ENCODE measurements at places on chromosomes 4 and X.

GRCh38 chrX:9829308-9830267, 43.4 kb downstream of the SHROOM2 start:
- no peak for DNase-seq

GRCh38 chr4:168610911-168611530, 114.2 kb downstream of the PALLD start:
- DNase-seq: no peak

DNA sequence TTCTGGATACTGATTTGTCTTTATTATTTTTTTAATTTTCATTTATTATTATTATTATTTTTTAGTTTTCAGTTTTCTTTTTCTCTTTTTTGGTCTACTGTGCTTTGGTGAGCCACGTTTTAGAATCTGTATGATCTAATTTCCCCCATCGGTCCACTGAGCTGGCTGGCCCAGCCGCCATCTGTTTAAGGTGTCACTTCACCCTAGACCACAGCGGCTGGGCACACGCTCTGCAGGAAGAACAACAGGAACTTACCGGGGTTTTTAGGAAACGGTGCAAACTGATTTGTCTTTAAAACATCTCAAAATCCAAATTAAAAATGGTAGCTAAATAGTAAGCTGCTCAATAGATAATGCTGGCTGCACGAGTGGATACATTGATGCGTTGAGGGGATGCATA, 48.8 kb upstream of the AMOT start:
- no peak for DNase-seq

DNA sequence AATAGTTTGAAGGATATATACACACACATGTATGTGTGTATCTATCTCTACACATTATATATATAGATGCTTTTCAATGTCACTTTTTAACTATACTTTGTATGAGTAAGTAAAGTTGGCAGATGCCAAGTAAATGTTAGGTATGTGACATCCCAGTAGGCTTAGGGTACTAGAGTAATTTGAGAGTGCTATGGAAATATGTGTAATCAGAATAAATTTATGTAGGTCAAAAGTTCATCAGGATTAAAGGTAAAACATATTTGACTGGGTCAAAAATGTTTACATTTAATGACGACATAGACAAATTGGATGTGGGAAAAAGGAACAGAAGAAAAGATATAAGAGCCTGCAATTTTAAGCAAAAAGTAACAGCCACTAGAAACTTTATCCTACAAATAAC, 588.8 kb downstream of the ANKRD50 start:
- no peak for DNase-seq

DNA sequence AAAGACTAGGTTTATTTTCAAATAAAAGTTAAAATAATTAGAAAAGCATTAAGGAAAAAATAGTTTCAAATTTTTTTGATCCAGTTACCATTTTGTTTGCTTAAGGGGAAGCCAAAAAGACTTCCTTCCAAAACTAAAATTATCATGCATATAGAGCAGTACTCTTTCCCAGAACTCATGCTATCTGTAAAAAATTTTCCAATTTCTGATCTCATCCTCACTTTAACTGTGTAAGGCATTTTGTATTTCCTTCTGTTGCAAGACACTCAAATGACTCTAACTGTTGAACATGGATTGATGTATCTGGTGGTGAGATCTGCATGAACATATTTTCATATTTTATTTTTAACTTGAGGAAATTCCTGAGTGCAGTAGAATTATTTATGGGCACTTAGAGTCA, 150.1 kb downstream of the ADAM29 start:
- no peak for DNase-seq

- DNase-seq: no peak
These were observed 1.4 kb downstream of the AMMECR1 start for GRCh38 chrX:110316351-110317060.

- DNase-seq: no peak
These were observed 79.2 kb upstream of the C4orf54 start for GRCh38 chr4:99736846-99737245.

DNA sequence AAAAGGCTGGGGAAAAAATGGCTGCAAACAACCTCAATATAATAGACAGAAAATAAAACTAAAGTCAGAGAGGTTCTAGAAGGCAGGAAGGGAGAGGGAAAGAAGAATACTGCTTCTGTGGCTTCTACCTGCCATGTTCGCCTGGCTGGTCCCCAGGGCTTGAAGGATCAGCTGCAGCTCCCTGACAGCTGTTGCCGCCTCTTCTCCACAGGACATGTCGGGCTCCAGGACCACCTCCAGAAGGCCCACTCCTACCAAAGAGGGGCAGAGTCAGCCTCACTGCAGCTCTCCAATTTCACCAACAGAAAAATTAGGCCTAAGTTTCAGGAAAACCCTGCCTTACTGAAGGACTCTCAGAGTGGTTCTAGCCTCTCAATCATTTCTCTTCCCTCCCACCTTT, 44.9 kb downstream of the GATB start:
- no peak for DNase-seq

DNA sequence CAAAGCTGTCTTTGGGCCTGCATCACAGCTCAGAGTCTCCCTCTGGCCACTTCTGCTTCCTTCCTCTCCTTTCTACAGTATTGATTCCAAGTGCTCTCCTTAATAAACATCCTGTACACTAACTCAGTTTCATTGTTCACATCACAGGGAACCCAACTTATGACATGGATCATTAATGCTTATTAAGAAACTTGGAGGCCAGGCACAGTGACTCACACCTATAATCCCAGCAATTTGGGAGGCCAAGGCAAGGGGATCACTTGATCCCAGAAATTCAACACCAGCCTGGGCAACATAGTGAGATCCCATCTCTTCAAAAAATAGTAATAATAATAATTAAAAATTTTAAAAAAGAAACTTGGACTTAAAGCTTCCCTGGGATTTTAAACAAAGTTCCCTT, 89.2 kb upstream of the EFHC2 start:
- DNase-seq: peak; percentile 27

GRCh38 chr4:73445383-73446335, 9.6 kb downstream of the AFP start:
- no peak for DNase-seq

DNA sequence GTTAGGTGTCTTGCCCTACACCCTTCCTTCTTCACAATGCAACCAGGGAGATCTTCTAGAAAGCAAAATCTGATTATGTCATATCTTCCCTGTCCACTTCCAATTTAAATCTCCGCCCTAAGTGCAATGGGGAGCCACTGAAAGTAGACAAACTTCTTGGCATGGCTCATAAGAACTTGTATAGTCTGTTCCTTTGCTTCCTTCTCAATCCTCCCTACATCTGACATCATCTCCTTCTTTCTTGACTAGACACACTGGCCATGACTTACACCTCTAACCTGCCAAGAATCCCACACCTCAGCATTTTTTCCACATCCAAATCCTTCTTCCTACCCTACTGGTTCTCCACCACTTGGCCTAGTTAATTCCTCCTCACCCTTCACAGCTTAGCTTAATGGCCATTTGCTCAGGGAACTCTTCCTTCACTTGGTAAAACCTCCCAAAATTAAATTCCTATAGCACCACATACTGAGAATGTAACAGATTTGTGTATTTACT, 55.1 kb downstream of the NCAPG start:
- DNase-seq: no peak

DNA sequence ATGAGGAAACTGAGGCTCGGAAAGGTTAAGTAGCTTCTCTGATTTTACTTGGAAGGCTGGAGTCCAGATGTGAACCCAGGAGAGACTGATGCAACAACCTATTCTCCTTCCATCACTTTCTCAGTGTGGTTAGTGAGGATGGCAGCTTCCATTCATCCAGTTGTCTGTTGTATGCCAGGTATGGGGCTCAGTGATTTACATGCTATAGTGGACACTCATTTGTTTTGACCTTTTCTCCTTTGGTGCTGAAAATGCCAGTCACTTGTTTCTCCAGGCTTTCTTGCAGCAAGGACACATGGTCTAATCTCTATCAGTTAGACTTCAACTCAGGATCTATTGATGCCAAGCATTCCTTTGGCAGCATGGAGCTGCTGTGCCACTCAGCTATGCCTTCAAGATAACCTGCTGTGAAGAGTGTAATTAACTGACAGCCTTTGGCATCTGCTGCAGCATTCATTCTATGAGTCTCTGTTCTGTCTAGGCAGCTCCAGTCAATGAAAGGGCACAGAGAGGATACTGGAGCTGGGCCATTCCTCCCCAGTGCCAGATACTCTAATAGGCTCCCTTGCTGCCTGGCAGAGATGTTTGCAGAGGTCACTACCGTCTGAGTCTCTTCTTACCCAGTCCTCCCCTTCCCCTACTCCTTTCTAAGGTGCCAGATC, 11.0 kb upstream of the CWH43 start:
- no peak for DNase-seq

DNA sequence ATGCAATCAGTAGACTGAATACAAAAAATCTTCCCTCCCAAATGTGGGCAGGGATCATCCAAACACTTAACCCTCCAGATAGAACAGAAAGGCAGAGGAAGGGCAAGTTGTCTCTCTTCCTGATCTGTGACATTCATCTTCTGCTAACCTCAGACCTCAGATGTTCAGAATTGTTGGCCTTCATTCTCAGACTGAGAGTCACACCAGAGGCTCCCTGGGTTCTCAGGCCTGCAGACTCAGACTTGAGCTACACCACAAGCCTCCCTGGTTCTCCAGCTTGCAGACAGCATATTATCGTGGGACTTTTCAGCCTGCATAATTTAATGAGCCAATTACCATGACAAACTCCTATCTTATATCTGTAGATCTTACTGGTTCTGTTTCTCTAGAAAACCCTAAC, 1471.6 kb upstream of the ADGRL3 start:
- no peak for DNase-seq

DNA sequence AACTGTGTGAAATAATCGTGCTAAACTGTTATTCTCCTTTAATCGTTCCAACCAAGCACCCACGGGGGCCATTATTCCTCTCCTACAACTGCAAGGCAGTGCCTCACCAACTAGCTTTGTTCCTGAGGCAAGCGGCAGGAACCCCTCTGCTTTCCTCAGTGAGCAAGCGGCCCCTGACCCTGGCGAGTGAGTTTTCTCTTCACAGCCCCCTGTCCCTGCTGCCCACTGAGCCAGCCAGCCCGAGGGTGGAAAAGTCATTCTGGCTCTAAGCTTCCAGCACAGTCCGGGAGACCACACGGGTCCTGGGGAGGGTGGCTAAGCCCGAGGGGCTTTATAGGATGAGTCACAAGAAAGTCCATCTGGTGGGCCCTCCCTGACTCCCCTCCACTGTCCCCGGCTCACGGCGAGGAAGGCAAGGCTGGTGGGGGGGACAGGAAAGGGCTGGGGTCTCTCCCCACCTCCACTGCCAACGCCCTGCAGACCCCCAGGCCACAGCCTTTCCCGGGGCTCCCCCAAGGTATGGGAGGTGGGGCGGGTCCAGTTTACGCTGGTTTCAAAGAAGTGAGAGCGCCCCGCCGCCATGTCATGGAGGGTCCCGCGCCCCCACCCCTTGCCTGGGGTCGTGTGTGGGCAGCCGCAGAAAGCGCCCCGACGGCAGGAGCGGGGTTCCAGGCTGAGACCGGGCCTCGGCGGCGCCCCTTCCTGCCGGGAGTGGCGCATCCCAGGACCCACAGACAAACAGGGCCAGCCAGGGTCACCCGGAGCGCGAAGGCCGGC, 45.0 kb downstream of the CPLX1 start:
- DNase-seq: no peak

DNA sequence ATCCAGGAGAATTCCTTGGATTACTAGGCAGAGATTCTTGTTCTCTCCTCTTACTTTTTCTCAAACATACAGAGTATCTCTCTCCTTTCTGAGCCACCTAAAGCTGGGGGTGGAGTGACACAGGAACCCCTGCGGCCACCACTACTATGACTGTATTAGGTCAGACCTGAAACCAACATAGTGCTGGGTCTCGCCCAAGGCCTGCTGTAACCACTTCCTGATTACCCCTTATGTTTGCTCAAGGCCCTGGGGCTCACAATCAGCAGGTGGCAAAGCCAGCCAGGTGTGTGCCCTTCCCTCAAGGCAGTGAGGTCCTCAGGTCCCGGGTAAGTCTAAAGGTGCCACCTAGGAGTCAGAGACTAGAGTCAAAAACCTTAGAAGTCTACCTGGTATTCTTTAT, 166.4 kb downstream of the PARM1 start:
- DNase-seq: no peak

- no peak for DNase-seq
These were observed 260.5 kb downstream of the IQCM start for GRCh38 chr4:149555146-149555545.

- DNase-seq: no peak
These were observed 1.3 kb upstream of the FGA start for GRCh38 chr4:154591890-154592289.

GRCh38 chr4:174357321-174357720, 73.6 kb downstream of the CEP44 start:
- no peak for DNase-seq

GRCh38 chrX:72394518-72395170, 88.9 kb upstream of the CITED1 start:
- no peak for DNase-seq

DNA sequence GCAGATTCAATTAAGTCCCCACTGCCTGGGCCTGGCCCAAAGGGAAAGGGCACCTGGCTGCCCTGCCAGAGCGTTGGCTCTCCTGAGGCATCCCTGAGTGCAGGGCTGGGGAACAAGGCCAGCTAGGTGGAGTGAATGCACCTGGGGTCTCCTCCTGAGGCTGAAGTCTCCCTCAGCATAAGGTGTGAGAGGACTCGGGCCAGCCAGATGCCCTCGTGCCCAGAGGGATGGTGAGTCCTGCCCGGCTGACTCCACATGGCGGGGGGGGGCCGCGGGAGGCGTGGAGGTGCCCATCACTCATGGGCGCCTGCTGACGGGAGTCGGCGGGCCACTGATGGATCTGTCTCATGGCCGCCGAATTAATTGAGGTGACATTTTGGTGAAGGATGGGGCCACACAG, 87.8 kb downstream of the GATB start:
- DNase-seq: no peak

GRCh38 chrX:101287402-101287801, 3.7 kb downstream of the TAF7L start:
- DNase-seq: peak; percentile 65

GRCh38 chr4:294732-295131, 10.5 kb downstream of the ZNF732 start:
- no peak for DNase-seq

- no peak for DNase-seq
These were observed 6.3 kb downstream of the PSAPL1 start for GRCh38 chr4:7428261-7429068.

GRCh38 chrX:67104982-67105757, 438.7 kb upstream of the AR start:
- DNase-seq: no peak

Data from hematopoietic multipotent progenitor cell treated with erythropoietin and hydrocortisone succinate and interleukin-3 and kit ligand, for 6 days (in vitro differentiated cells).